ENCODE measurements at places on chromosomes 4 and X.

DNA sequence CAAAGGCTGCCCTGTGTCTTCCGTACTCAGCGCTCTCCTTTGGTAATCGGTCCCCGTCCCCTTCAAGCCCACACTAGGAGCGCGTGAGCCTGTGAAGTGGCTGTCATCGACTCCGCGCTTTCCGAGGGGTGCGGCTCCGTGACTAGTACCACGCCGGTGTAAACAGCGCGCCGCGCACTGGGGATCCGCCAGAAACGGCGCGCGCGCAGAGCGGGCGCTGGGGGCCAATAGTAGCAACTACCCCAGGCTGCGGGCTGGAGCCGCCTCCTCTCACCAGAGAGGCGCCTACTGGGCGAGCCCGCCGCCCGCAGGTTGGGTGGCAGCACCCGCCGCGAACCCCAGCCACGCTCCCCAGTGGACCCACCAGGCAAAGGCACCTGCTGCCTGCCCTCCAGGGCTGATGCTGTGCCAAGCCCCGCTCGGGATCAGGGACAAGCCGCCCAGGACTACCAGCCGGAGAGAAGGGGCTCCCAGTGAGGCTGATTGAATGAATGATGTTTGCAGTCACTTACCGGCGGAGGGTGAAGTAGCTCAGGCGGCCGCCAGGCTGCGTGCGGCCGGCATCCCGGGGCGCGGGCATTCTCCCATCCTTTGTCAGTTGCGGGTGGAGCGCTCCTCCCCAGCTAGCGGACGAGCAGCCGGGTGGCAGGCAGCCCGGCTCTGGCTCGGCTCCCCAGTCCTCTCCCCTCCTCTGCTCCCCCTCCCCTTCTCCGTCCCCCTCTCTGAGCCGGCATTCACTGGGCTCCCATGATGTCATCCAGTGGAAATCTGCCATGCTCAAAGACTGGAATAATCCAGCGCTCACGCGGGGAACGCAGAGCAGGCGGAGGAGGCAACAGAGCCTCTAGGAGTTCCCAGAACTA lies 370.3 kb upstream of the SMIM31 start:
- no peak for DNase-seq

GRCh38 chrX:44010626-44011025 lies 37.4 kb upstream of the NDP start:
- no peak for DNase-seq

DNA sequence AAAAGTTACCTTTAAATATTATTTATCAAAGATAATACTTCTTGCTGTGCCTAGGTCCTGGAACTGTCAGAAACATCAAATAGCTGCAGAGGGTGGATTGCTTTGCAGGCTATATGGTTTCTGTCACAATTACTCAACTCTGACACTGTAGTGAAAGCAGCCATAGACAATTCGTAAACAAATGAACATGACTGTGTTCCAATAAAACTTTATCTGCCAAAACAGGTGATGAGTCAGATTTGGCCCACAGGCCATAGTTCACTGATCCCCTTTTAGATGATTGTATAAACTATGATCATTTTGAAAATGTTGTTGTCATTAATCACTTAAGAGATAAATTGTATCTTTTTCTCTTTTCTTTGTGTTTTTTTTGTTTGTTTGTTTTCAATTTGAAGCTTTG lies 8.4 kb upstream of the MEPE start:
- DNase-seq: no peak

DNA sequence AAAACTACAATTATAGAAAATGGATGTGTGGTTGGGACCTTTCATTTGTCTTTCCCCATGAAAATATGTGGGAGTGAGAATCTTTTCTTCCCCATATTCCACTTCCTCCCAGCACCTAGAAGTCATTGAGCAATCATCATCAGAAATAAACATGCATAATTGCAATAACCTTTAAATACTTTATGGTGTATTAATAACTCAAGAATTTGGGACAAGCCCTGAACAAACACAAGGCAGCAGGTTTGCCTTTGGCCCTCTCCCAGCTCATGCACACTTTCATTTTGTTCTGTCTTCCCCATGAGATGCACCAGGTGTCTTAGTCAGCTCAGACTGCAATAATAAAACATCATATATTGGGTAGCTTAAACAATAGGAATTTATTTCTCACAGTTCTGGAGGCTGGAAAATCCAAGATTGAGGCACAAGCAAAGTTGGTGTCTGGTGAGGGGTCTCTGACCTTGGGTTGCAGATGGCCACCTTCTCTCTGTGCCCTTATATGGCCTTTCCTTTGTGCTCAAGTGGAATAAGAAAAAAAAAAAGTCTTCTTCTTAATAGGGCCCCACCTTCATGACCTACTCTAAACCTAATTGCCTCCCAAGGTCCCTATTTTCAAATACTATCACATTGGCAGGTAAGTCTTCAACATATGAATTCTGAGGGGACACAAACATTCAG lies 34.7 kb upstream of the TMEM184C start:
- no peak for DNase-seq

Data from NCI-H187 (cell line).